ENCODE measurements at places on chromosomes 3 and 15.

- DNase-seq, result no peak
These were observed 433.8 kb upstream of the RBMS3 start for GRCh38 chr3:28846971-28847478.

- DNase-seq, result no peak
These were observed 32.7 kb downstream of the LRIG1 start for GRCh38 chr3:66467996-66468735.

GRCh38 chr3:187909866-187910265, 164.6 kb upstream of the BCL6 start:
- no peak for DNase-seq

- no peak for DNase-seq
These were observed 177.4 kb downstream of the POTEB3 start for GRCh38 chr15:21262851-21263425.

DNA sequence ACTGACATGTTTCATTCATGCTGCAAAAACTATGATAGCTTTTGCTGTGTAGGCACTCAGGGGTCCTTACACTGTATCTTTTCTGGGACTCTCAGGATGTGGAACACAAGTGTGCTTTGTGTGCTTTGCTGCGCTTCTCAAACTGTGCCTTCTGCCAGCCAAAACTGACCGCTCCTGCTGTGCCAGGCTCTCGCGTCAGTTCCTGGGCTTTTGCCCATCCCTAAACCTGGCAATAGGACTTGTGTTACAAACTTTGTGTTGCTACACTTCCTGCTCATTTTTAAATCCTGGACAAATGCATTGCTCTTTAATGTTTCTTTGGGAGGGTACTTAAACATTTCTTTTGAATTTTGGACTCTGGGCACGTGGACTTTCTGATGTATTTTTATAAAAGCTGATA, 60.3 kb downstream of the DIPK2A start:
- DNase-seq, result no peak

DNA sequence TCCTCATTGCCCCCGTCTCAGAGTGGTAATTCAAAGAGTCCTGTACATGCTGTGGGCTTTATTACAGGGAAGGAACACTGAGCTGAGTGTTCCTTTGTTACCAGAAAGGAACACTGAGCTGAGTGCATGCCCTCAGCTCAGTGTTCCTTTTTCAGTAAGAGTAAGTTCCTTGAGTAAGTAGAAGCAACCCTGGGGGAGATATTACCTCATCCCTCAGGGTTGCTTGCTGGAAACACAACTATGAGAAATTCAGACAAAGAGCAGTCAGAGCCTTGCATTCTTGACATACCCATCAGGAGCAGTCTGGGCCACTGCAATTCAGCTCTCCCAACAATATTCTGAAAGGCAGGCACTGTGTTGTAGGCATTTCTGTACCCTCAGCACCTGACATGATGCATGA, 17.0 kb downstream of the CHRM5 start:
- DNase-seq, result no peak

- no peak for DNase-seq
These were observed 59.9 kb downstream of the LRRFIP2 start for GRCh38 chr3:37114251-37115145.

GRCh38 chr3:126226374-126226773, 46.0 kb upstream of the ALDH1L1 start:
- DNase-seq, result no peak

DNA sequence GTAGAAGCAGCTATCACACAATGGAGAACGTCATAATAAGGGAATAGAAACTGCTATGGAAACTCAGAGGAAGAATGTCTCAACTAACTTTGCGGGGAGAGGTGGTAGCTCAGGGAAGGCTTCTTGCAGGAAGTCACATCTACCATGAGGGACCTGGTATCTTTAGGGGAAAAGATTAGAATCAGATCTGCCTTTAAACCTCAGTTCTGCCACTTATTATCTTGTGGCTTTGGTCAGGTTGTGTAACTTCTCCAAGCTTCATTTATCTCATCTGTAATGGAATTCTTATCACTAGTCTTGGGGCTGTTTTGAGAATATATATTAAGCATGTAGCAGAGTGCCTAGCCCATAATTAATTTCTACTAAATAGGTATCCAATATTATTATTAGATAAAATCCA, 46.4 kb upstream of the PRICKLE2 start:
- DNase-seq, result no peak

- no peak for DNase-seq
These were observed 205.6 kb downstream of the VGLL3 start for GRCh38 chr3:86785386-86785785.

DNA sequence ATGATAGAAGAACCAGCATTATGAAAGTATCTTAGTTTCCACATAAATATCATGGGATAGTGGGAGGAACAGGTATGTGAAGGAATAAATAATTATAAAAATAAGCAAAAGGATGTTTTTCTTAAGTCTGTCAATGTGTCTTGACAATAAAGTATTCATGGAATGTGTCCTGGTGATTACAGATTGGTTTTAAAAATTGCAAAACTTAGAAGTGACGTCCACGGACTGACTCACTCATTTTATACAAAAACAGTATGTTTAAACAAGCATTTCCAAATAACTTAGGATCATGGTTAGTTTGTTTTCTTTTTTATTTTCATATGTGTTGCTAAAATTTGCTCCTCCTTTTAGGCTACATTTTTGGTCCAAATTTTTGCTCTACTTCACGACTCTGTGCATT, 687.0 kb upstream of the NECTIN3 start:
- no peak for DNase-seq

- DNase-seq, result no peak
These were observed 16.6 kb downstream of the SLC4A7 start for GRCh38 chr3:27467545-27467944.

- DNase-seq, result no peak
These were observed 16.2 kb upstream of the XIRP1 start for GRCh38 chr3:39208463-39209055.

GRCh38 chr3:34008191-34008590, 209.8 kb downstream of the PDCD6IP start:
- DNase-seq, result no peak

GRCh38 chr3:141287326-141287725, 55.7 kb downstream of the PXYLP1 start:
- DNase-seq, result no peak

GRCh38 chr15:91896341-91897055, 43.0 kb downstream of the SLCO3A1 start:
- DNase-seq, result no peak

- DNase-seq, result no peak
These were observed 270.6 kb upstream of the HES1 start for GRCh38 chr3:193865339-193865738.

DNA sequence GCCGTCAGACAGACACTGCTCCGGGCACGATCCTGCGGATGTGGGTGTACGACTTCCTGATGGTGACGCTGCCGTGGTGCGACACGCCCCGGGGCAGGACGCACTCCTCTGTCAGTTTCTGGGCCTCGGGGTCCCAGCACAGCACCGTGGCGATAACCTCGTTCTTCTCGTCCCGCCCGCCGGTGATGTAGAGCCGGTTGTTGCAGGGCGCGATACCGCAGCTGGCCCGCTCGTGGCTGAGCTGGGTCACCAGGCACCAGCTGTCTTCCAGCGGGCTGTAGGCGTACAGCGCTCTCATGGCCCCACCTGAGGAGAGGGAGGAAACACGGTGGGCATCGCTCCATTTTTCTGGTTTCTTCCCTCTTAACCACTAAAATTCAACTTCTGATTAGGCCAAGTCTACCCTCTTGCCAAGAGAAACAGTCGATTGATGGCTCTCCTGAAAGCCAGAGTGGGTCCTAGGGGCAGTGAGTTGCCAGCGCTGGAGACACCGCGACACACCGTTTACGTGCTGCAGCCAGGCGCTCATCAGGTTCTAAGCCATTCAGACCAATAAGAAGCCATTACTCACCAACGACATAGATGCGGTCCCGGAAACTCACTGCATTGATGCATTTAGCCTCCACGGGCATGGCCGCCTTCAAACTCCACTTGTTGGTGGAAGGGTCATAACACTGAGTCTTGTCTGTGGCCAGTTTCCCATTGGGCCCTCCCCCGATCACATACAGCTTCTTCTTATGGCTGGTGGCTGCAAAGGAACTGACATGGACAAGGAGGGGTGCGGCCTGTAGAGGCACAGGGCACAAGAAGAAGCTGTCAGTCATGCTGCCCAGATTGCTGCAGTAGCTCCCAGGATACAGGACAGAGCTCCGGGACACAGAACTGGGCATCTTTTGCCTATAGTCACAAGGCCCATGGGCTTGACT, 63.3 kb downstream of the KLHL6 start:
- no peak for DNase-seq

DNA sequence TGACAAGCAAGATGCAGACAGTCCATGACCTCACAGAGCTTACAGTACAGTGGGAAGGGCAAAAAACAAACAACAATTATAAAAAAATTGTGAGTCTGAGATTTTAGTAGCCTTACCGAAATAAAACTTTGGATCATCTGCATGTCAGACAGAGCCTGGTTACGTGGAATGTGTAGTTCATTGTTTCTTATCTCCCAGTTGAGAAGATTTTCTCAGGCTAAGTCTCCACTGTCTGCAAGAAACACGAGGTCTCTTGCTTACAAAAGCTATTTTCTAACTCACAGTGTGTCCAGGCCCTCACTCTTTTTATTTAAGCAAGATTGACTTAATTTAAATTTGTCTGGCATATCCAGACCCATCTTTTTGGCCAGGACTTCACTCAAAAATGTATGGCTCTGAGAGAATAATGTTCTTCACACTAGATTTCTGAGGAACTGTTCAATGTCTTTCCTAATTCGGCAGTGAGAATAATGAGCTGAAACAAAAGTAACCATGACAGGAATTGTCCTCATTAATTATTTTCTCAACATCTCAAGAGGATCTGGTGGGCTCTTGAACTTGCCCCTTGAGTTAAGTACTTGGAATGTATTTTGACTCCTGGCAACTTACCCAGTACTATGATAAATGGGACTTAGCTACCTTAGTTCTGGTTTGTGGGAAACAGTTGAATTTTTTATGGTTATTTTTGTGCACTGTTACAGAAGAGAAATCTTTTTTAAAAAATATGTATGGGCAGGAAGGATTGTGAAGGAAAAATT, 265.1 kb upstream of the COL8A1 start:
- DNase-seq, result no peak

GRCh38 chr3:151962352-151962751, 88.9 kb downstream of the SUCNR1 start:
- DNase-seq, result no peak

- DNase-seq, result no peak
These were observed 56.7 kb upstream of the LMCD1 start for GRCh38 chr3:8444883-8445282.

- no peak for DNase-seq
These were observed 37.4 kb upstream of the RASA2 start for GRCh38 chr3:141449424-141449823.

- no peak for DNase-seq
These were observed 1.0 kb downstream of the KLHL18 start for GRCh38 chr3:47283591-47284364.

DNA sequence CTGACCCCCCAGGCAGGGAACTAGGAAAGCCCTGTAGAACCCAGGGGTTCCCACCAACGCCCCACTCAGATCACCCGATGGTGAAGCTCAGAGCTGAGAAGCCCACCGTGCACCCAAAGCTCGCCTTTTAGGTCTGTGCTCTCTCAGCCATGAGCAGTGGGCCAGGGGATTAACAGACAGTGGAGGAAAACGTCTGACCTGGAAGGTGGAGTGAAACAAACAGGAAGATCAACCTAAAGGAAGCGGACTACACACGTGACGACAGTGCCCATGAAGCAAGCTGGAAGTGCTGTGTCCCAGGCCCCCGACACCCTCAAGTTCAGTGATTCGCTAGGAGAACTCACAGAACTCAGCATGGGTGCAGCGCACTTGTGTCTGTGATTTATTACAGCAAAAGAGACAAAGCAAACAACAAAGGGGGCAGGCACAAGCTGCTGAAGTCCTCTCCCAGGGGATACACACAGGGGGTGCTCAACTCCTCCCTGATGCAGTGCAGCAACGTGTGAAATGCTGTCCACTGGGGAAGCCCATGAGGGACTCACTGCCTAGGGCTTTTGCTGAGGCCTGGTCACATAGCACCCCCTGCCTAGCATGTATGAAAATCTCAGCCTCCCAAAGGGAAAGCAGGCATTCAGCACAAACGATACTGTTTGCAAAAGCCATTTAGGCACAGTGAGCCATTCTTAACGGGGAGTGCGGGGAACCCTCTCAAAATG, 43.5 kb downstream of the CFAP92 start:
- DNase-seq, result no peak
